ENCODE measurements at places on chromosomes 1 and 21.

- no peak for DNase-seq
Observed at GRCh38 chr1:200022239-200022804, 5.2 kb upstream of the NR5A2 start.

DNA sequence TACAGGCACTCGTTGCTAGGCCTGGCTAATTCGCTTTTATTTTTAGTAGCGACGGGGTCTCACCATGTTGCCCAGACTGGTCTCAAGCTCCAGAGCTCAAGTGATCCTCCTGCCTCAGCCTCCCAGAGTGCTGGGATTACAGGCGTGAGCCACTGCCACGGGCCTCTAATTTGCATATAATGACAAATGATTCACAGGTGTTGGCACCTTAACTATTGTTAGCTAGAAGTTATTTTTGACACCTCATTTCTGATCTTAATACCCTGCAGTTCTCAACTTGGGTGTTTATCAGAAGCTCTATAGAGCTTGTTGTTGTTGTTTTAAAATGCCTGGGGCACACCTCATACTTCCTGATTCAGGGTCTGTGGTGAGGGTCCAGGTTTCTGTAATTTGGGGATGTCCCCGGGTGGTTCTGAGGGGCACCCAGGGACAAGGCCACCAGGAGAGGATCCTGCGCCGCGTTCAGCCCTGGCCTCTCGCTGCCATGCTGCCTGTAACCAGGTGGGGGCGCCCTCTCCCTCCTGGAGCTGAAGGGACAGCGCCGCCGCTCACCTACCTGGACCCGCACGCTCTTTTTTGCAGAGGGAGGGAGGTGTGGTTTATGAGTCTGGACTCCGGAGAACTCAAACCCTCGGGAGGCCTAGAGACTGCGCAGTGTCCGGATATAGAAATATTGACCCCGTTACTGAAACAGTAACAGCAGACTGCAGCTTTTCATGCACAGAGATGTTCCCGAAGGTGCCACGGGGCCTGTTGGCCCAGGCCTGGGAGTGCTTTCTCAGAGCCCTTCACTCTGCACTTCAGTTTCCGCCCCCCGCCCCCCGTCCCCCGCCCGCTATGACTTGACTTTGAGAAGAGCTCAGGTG, 23.0 kb upstream of the NEK2 start:
- DNase-seq, result peak; percentile 57

GRCh38 chr1:91610789-91611188, 110.1 kb downstream of the CDC7 start:
- no peak for DNase-seq

DNA sequence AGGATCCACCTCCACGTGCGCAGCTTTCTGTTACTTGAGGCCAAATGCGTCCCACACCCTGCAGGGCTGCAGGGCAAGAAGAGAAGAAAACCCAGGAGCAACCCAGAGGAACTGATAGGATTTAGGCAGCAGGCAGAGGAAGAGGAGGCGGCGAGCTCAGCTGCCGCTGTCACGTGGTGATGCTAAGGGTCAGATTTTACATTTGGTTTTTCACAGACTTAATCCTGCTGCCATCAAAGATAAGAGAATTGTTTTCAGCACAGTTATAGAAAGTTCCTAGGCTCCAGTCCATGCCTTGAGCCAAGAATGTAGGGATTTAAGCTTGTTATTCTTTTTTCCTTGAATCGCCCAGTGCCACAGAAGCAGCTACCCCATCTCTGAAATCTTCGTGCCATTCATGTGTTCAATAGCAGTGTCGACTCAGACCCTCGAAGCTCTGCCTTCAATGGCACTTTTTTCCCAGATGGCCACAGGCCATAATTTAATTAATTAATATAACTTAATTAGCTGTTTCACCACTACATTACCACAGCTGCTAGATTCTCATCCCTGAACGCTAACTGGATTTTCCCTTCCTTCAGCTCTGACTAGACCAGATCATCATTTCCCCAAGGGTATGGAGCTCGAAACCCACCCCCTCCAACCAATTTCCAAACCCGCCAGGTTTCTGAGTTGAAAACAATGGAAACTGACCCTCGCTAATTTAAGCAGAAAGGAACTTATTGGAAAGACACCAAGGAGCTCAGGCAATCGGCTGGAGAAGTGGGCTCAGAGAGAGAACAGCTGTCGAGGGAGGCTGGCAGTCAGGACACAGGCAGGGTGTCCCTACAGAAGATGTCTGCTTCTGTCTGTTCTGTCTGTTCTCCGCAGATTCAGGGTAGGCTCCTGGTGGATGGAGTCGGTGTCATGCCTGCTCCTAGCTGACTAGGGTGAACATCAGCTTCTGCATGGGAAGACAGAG, 36.2 kb downstream of the LDLRAP1 start:
- no peak for DNase-seq

- DNase-seq, result no peak
Observed at GRCh38 chr1:88979749-88980116, 12.7 kb downstream of the KYAT3 start.

DNA sequence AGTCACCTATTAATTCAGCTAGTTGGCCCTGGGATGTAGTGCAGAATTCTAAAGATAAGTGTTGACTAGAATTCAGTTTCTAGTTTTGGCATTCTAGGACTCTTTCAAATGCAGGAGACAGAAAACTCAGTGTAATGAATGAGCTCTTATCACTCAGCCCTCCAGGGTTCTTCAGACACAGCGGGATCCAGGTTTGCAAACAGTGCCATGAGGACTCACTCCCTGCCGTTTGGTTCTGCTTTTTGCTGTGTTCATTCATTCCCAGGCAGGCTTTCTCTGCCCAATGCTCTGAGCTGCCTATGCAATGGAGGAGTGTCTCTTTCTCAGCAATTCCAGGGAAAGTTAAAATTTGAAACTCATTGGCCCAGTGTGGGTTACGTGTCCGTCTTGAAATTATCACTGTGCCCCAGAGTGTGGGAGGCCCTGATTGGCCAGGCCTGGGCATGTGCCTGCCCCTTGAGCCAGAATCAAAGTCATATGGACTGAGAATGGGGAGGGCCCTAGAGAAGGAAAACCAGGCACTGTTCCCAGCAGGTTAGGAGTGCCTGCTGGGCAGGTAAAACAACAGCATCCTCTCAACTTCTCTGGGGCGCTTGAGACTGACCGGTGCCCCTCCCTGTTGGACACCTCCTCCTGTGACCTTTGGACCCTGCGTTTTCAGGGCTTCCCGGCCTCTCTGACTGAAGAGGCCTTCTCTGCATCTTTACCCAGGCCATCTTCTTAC, 43.4 kb downstream of the TMEM51 start:
- DNase-seq, result no peak

Data from activated CD8-positive, alpha-beta memory T cell treated with anti-CD3 and anti-CD28 coated beads for 1 hour (primary cell).